ENCODE measurements at places on chromosomes 4 and X.

GRCh38 chr4:144868309-144868708 is 222.4 kb downstream of the HHIP start:
- DNase-seq = no peak

GRCh38 chrX:109268340-109268739 is 213.5 kb downstream of the GUCY2F start:
- no peak for DNase-seq

DNA sequence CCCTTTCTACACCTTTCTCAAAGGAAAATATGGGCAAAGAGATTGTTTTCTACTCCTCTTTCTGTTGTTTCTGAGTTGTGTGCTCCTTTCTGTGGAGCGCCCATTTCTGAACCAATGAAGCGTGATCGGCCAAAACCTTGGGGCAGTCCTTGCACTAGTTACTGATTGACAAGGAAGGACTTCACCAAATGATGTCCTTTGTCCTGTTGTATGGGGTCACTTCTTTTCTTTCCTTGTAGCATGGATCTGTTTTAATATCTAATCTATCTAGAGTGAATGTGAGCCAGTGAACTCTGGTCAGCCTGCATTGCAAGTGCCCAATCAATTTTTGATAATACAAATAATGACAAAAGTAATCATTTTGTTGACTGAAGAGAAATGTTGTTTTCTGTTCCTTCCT is 94.5 kb downstream of the EGF start:
- DNase-seq = no peak

GRCh38 chr4:184265546-184266351 is 48.1 kb upstream of the ENPP6 start:
- no peak for DNase-seq

DNA sequence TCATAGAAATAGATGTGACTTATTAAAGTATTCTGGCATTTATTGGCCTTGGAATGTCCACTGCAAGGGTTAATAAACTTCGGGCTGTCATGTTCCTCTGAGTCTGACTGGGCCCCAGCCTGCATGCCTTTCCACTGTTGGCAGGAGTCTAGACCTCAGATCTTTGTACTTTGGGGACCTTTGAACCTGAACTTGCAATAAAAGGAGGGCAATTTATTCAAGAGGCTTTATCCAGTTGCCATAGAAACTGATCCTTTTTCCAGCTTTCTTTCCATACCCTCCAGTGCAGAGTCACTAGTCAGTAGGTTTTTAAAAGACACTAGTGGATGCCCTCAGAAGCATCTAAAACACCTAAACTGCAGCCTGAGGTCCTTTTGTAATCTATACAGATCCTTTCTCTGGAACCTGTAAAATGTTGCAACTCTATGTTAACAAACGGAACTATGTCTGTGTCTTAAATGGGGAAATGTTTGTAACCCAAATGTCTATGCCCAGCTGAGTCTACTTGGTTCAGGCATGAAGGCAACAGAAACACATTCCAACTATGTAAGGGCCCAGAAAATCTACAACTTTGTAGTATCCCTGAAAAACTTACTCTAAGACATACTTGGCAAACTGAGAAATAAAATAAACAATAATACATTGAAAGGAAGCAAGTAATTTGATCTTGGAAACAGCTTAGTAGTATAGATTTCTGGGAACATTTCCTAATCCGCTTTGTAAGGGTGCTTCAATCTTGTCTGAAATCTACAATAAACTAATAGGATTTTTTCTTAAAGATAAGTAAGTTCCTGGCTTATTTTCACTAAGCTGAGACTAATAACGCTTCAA is 41.5 kb downstream of the SOWAHB start:
- DNase-seq = peak; percentile 38

DNA sequence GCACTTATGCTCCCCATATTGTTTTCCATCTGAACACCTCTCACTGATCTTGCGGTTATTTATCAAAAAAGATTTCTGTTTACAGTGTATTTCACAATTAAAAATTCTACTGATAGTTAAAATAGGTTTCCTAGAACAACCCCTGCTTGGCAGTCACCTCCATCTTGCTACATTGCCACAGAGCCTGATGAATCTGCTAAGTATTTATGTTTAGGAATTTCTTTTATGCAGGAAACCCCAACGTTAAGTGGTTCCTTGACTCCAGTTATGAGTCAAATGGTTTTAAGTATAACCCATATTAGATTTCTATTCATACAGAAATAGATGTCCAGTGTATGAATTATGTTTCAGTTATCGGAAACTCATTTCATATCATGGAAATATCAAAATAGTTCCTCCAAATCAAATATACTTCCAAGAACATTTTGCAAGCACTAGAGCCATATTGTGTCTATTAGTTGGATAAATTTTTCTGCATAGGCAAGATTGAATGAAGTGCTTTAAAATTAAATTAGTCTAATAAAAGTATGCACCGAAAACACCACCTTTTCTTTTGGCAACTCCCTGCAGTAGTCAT is 20.6 kb downstream of the GALNT7 start:
- no peak for DNase-seq

DNA sequence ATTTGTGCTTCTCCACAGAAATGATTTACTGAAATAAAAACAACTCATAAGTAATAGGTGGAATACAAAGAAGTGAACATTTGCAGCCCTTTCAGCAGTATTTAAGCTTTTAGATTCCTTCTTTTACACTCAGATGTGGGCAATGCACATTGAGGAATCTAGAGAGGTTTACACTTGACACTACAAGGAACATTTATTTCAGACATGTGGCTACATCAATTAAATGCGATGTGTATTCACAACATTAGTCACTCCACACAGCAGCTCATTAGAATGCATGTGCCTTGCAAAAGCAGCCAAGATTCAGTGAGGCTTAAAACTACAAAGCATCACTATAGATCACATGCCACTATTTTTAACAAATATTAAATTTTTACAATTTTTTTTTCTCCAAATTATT is 480.7 kb downstream of the INPP4B start:
- peak; percentile 65 for DNase-seq

- DNase-seq = no peak
Observed at GRCh38 chrX:138150709-138151108, 560.8 kb downstream of the FGF13 start.
